Neural crest cell (in vitro differentiated cells): ENCODE measurements at places on chromosomes 6 and 20. TPM values are rescaled to one million over a fixed set of nuclear protein-coding genes. Genes with fewer than 3 reads are reported as not detected.

ZDHHC14 gene
- 5.0 and 5.3 TPM in 2 replicates for total RNA-seq

MDFI gene
- total RNA-seq, result 64.2 and 65.8 TPM in 2 replicates

EYA2 gene
- total RNA-seq, result 1.3 and 1.4 TPM in 2 replicates

KCNK15 gene
- total RNA-seq, result not detected in 2 replicates

VAPB gene
- 56.6 and 57.7 TPM in 2 replicates for total RNA-seq

RIPOR3 gene
- 0.43 and 0.44 TPM in 2 replicates for total RNA-seq

GINS1 gene
- 53.9 and 56.5 TPM in 2 replicates for total RNA-seq

TSPO2 gene
- total RNA-seq, result not detected in 2 replicates

FAM83C gene
- not detected in 2 replicates for total RNA-seq

GSTA2 gene
- total RNA-seq, result not detected in 2 replicates

C20orf202 gene
- 0.18 and 0.23 TPM in 2 replicates for total RNA-seq

BAG2 gene
- total RNA-seq, result 3.2 and 3.3 TPM in 2 replicates

OPN5 gene
- total RNA-seq, result not detected in 2 replicates

DYNLRB1 gene
- 151 and 165 TPM in 2 replicates for total RNA-seq

GHRH gene
- total RNA-seq, result not detected in 2 replicates

ATP9A gene
- 38.9 and 39.0 TPM in 2 replicates for total RNA-seq

TFAP2A gene
- 8.2 and 9.6 TPM in 2 replicates for total RNA-seq

SLC13A3 gene
- total RNA-seq, result 6.1 and 6.7 TPM in 2 replicates

AGER gene
- total RNA-seq, result 25.7 and 26.0 TPM in 2 replicates

VWA7 gene
- 2.0 and 2.7 TPM in 2 replicates for total RNA-seq

MAS1 gene
- not detected in 2 replicates for total RNA-seq

ARMH2 gene
- total RNA-seq, result not detected in 2 replicates

SLC32A1 gene
- 0.09 and 0.16 TPM in 2 replicates for total RNA-seq

HELZ2 gene
- total RNA-seq, result 22.3 and 26.5 TPM in 2 replicates

SLC22A1 gene
- total RNA-seq, result 1.7 and 2.1 TPM in 2 replicates
